ENCODE measurements at places on chromosomes 16 and 17.

DNA sequence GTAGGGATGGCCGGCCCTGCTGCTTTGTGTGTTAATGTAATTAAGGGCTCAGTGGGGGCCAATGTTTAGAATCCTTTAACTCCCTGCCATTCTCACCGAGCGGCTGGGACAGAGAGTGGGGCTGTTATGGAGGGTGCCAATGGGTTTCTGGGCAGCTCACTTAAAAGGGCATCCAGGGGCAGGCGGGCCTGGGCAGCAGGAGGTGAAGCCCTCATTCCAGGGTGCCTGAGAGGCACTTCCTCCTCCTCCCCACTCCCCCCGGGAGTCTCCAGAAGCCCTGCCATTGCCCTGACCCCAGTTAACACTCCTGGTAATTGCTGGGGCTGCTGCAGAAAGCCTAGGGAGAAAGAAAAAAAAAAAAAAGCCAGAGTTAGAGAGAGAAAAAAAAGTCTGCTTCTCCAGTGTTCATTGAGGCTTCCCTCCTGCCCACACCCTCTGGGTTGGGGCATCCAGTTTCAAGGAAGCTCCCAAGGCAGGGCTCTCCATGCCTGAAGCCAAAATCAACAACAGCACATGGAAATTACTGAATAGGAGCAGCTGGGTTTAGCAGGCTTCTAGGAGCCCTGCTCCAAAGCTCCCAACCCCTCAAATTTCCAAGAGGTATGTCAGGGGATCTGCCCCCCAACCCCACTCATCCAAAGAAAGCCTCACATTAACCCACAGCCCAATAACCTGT lies 28.0 kb downstream of the CUEDC1 start:
- DNase-seq = peak; percentile 36

DNA sequence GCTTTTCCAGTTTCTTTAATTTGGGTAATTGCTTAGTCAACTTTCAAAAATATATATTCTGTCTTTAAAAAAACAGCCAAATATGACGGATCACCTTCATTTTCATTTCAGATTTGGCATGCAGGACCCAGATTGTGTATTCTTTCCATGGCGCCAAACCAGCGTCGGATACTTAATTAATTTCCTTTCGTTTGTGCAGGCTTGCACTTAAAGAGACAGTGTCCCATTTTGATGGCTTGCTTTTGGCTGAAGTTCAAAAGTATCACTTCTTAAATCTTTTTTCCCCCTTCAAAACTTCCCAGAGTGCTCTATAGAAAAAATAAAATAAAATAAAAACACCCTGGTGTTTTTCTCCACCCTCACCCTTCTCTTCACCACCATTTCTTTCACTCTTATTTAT lies 394.5 kb upstream of the SOX9 start:
- DNase-seq = no peak

DNA sequence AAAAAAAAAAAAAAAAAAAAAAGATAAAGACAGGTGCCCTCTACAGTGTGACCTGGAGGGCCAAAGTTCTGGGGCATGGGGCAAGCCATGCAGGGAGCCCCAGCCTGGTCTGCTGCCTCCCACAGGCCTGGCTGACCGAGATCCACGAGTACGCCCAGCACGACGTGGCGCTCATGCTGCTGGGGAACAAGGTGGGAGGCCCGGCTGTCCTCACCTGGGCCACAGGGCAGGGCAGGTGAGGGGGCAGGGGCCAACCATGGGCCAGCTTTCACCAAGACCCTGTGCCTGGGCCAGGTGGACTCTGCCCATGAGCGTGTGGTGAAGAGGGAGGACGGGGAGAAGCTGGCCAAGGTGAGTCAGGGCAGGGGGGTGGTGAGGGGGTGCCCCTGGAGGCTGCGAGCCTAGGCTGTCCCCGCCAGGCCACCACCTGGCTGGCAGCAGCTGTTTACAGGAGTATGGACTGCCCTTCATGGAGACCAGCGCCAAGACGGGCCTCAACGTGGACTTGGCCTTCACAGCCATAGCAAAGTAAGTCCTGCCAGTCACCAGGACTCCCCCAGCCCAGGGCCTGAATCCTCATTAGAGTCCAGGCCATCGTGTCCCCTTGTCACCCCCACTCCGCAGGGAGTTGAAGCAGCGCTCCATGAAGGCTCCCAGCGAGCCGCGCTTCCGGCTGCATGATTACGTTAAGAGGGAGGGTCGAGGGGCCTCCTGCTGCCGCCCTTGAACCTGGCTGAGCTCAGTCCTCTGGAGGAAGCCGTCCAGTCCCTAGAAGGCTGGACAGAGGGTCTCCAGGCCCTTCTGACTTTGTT lies 2.7 kb upstream of the TRAF7 start:
- DNase-seq = no peak

- DNase-seq = peak; percentile 14
These were observed 2.2 kb upstream of the CDH5 start for GRCh38 chr16:66364117-66364958.

GRCh38 chr17:79556271-79556670 lies 54.6 kb downstream of the RBFOX3 start:
- DNase-seq = no peak

DNA sequence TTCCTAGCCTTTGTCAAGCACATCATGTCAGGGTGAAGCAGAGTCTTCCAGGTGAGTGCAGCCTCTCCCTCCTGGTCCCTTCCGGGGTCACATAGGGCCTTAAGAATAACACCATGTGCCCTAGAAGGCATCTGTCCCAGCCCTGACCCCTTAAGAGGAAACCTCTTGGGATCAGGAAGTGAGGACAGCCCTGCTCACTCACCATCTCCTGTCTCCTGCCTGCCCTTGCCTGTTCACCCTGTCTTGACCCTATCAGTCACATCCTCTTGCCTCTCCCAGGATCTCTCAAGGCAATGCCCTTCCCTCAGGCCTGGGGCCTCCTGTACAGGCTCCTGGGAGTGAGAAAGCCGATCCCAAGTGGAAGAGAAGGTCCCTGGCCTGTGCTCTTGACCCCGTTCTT lies 13.9 kb downstream of the MYL4 start:
- DNase-seq = no peak

DNA sequence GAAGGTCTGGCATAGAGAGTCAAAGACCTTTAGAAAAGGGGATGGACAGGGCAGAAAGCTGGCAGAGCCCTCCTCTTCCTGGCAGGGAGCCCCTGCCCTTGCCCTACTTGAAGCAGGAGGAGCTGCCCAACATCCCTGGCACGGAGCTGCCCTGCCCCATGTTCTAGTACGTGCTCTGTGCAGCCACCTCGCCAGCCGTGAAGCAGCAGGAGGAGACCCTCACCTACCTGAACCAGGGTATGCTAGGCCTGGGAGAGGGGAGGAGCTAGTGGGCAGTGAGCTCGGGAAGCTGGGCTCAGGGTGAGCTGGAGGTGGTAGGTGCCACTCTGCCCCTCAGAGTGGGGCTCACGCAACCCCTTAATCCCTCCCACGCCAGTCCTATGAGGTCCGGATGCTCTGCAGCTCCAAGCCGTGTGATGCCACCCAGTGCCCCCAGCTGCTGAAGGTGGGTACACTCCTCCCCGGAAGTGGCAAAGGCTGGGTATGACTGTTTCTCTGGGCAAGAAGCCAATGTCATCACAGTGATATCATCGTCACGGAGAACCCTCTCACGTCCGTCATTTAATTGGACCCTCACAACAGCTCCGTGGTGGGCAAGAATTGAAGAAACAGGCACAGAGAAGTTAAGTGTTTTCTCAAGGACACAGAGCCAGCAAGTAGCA lies 12.7 kb upstream of the STAC2 start:
- DNase-seq = peak; percentile 70

DNA sequence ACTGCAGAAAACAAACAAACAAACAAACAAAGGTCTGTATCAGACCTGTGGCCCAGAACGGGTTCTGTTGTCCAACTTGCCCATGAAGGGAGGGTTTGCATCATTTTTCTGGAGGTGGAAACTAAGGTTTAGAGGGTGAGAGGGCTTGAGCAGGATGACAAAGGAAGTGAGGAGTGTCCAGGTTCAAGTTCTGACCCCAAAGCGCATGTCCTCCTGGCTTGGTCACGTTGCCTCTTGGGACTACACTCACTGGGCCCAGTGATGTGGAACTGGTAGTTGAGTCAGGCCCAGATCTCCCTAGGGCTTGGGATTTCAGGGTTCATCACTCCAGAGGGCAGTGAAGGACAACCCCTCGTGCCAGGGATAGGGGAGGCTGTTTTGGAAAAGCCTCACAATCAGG lies 1.8 kb downstream of the SREBF1 start:
- no peak for DNase-seq

GRCh38 chr16:56964243-56965148 lies 2.7 kb downstream of the CETP start:
- peak; percentile 31 for DNase-seq

DNA sequence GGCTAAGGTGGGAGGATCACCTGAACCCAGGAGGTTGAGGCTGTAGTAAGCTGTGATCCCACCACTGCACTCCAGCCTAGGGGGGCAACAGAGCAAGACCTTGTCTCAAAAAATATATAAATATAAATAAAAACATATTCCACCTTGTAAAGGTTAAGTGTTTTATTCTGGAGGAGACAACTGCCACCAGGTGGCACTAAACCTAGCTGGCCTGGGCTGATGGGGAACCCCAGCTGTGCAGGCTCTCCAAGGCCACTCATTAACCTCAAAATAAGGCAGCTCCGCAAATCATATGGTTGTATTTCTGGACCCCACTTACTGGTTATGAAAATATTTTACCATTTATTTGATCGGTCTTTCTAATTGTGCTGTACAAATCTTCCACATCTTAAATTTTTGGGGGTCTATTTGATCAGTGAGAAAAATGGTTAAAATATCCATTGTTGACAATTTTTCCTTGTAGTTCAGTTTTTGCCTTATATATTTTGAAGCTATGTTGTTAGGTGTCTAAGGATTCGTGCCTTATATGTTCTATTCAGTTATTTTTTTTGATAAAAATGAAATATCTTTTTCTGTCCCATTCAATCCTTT lies 8.5 kb upstream of the ICAM2 start:
- DNase-seq = peak; percentile 6

- no peak for DNase-seq
These were observed 1.7 kb downstream of the TXNDC17 start for GRCh38 chr17:6642592-6642991.

DNA sequence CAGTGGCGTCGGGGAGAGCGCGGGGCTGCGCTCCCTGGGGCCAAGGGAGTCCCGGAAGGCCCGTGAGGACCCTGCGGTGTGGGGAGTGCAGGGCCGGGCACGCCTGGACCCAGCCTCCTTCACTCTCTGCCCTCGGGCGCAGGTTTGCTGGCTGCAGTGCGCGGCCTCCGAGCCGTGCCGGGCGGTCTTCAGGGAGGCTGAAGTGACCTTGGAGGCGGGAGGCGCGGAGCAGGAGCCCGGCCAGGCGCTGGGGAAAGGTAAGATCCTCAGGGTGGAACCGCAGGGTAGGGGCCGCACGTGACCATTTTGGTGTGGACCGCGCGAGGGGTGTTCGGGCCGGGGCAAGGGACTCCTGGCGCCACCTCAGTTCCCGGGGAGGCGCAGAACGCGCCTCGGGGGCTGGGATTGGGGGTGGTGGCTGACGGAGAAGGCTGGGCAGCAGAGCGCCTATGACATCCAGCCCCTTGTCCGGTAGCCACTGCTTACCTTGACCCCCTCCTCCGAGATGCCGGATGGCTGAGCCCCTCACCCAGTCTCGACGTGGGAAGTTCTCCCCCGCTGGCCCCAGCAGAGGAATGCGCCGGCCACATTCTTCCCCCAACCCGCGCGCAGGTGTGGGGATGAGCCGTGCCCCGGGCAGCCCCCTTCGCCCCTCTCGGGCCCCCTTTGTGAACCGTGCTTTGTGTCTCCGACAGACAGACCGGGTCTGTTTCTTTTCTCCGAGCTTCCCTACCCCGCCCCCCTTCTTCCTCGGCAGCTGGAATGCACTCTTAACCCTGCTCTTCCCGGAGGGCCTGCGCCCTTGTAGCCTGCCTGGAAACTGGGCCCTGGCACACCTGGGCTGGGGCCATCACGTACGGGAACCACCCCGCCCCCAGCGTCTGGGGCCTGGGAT lies 631 bp downstream of the CDH3 start:
- DNase-seq = no peak

DNA sequence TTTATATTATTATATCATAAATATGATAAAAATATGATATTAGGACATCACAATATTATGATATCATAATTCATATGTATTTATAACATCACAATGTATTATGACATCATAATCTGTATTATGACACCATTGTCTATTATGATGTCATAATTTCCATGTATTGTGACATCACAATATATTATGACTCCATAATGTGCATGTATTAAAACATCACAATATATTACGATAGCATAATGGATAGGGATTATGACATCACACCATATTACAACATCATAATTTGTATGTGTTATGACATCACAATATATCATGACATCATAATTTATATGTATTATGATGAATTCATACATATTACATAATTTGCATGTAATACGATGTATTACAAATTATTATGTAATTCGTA lies 1755.9 kb downstream of the TP53TG3F start:
- no peak for DNase-seq

- no peak for DNase-seq
These were observed 19.2 kb downstream of the RAI1 start for GRCh38 chr17:17700251-17700969.

DNA sequence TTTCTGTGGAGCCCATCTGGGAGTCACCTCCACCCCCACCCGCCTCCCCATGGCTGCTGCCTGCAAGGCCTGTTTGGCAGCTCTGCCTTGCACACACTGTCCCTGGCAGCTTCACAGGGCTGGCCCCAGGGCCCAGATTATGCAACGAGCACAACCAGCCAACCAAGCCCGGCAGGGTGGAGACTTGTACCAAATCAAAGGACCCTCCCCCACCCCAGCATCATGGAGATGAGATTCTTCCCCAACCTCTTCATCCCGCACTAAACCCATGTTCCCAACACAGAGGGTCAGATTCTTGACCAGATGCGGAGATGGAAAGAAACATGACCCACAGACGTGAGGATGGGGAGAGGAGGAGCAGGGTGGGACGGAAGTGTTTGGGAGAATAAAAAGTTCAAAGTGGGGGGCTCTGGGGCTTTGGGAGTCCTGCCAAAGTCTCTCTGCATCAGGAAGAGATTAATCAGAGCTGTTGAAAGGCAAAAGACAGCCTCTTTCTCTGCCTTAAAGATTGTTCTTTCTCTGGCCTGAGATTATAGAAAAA lies 3.8 kb downstream of the SMARCD2 start:
- DNase-seq = no peak

DNA sequence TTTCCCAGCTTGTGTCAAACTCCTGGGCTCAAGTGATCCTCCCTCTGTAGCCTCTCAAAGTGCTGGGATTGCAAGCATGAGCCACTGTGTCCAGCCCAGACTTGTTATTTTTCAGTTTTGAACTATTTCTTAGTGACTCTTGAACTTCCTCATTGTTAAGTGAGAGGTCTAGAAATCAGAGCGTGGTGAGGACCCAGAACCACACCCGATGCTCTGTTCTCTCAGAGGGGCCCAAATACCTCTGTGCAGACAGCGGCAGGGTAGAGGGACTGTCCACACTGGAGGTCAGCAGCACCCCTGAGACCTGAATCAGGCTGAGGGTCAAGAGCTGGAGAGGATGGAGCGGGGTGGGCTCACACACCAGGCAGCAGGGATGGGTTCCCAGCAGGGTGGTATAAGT lies 47.7 kb upstream of the MEAK7 start:
- DNase-seq = no peak

GRCh38 chr17:32266051-32266388 lies 388 bp downstream of the RHBDL3 start:
- DNase-seq = no peak

DNA sequence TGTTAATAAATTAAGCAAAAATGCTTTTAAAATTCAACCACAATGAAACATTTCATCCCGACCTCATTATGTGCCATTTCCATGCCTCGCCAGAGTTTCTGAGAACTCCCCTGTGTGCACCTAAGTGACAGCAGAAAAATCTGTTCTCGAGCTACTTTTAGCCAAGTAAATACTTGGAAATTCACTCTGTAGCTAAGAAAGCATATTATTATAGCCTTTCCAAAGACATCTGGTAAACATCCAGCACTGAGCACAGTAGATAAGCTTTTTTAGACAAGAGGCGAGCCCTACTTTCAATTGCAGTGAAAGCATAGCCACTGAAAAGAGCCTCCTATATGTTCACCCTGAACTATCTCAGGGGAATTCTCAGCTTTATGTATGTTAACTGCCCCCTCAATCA lies 242.8 kb upstream of the PSMD7 start:
- no peak for DNase-seq

Measured in NCI-H1092 (cell line).